Stomach (tissue), 19 donors: ENCODE measurements at places on chromosomes 1 and 21. TPM values are rescaled to one million over a fixed set of nuclear protein-coding genes. Genes with fewer than 3 reads are reported as not detected.

The GCSAML gene
- not detected for total RNA-seq

The DNAJC28 gene
- 0.43 TPM for total RNA-seq

The KRTAP12-2 gene
- not detected for total RNA-seq

The PEX11B gene
- total RNA-seq, result 18.7 TPM

The ORC1 gene
- total RNA-seq, result 19.4 TPM

The RRP1 gene
- total RNA-seq, result 14.0 TPM

The SEC16B gene
- total RNA-seq, result 16.1 TPM

The GJA8 gene
- not detected for total RNA-seq

The PRAMEF1 gene
- not detected for total RNA-seq

The TDRD10 gene
- 0.18 TPM for total RNA-seq

The DNAJB4 gene
- 65.7 TPM for total RNA-seq

- no peak for DNase-seq
Measured at GRCh38 chr1:221022331-221022730, 143.1 kb downstream of the HLX start.

DNA sequence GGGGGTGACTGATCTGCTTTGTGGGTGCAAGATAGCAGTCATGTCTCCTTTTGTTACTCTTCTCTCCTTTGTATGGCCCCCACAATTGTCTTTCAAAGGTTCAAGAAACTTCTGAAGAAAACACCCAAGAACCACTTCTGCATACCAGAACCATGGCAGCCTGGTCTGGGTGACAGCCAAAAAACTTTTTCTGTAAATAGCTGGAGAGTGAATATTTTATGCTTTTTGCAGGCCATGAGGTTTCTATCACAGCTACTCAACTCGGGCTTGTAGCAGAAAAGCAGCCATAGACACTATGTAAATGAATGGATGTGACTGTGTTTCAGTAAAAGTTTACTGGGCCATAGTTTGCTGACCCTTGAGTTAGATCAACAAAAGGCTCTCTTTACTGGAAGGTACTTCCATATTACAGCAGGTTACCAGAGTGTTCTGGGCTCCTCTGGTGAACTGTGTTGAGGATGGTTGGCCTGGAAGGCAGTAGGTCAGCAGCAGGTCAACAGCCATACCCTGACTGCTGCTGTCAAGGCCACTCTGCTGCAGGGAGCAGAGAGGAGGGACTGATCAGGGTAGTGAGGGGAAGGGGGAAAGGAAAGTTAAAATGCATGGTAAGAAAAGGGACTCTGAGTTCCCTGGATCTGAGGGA, 116.4 kb downstream of the GDAP2 start:
- DNase-seq, result no peak

- peak; percentile 39 for DNase-seq
Measured at GRCh38 chr1:106978477-106979322, 77.8 kb upstream of the PRMT6 start.

DNA sequence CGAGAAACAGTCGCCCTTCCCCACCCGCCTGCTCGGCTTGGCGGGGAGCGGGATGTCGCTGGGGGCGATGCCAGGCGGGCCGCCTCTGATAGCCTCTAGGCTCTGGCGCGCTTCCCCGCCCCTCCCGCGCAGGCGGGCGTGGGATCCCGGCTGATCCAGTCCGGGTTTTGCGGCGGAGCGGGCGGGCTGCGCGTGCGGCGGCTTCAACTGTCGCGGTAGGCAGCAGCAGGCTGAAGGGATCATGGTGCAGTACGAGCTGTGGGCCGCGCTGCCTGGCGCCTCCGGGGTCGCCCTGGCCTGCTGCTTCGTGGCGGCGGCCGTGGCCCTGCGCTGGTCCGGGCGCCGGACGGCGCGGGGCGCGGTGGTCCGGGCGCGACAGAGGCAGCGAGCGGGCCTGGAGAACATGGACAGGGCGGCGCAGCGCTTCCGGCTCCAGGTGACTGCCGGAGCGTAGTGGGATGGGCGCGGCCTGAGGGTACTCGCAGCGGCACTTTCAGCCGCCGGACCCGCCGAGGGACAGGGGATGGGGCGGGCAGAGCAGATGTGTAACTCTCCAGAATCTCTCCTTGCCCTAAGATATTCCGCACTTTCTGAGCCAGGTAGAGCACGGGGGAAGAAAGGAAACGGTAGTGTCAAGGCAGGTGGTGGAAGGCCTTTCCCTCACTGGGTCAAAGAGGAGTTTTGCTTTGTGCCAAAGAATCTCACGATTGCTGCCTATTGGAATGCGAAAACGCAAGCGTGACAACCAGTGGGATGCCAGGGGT, at the start of gene FAAH:
TSS of gene FAAH (plus strand) at position 210 of the 764 bp plus-strand sequence. CDS start at position 242, 32 bp downstream.
- DNase-seq, result peak; percentile 91

- DNase-seq, result no peak
Measured at GRCh38 chr1:42981255-42981805, 22.7 kb upstream of the SLC2A1 start.

DNA sequence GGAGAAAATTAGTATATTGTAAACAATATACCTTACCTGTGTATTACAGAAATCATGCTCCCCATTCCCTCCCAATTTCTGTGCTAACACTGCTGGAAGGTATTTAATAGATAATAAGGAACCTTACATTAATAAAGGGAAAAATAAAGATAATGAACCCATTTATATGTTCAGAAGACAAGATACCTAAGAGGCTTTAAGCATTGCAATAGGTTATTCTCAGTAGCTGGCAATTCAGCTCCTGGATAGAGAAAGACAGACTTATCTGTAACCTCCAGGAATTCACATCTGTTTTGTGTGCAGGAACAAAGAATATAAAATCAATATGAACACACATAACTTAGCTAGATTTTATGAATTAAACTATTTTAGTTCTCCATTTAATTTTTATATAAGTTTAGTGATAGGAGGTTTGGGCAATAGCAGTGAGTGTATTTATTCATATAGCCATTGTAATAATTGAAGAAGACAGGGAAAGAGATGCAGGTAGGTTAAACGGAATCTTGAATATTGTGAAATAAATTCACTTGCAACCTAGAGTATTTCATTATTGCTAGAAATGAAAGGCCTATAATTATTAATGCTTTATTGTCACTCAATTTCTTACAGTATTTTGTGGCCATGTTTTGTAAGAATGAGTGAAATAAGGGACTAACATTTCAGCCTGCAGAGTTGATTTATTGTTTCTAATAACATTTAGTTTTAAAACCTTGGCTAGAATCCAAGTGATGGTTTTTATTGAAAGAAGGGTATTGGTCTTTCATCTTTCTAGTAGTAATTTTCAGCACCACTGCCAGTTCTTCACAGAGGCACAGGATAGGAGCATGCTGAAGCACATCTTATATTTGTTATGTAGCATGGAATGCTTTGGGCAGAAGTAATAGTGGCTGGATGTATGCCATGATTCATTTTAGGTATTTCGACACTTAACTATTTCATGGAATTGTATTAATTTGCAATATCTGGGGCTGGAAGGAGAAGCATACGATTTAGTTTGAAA, 1.5 kb downstream of the XPR1 start:
- DNase-seq, result no peak

DNA sequence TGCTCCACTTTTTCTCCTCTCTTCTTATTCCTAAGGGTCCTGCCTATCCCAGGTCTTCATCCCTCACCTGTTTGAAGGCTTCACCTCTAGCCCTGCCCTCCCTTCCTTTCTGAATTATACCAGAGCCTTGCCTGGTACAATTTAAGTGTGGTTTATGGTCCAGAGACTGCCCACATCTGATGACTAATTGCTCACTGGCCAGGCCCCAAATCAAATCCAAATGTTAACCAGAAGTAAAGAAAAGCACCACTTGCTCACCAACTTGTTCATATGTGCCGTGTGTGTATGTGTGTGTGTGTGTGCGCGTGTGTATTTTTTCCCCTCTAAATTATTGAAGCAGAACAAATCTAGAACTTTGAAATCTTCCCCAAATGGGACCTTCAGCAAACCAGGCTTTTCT, 26.4 kb downstream of the MYOM3 start:
- DNase-seq, result no peak

DNA sequence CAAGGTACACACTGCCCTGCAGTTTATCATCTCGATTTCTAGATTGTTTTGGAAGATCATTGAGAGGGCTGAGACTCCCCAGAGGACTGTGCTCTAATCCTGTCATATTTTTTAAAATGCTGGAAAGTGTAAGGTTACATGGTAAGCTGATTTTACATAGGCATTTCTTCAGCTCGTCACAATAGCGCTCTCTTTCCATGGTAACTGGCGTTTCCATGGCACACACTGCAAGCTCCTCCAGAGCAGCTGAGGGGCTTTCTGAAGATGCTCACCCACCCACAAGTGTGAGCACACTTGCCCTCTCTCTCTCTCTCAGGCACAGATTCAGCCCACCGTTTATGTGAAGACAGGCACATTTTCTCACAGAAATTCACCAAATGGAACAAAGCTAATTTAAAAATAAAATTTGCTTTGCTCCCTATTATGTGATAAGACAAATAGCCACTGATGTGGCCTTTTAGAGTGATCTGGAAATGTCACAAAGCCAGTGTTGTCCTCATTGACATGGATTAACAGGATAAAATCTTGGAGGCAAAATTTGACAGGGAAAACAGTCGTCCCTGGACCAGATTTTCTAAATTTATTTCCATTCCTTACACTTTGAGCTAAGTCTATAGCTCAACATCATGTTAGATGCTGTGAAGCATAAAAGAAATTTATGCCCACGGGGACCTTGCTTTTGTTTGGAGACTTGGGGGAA, 421.5 kb downstream of the RWDD3 start:
- no peak for DNase-seq

DNA sequence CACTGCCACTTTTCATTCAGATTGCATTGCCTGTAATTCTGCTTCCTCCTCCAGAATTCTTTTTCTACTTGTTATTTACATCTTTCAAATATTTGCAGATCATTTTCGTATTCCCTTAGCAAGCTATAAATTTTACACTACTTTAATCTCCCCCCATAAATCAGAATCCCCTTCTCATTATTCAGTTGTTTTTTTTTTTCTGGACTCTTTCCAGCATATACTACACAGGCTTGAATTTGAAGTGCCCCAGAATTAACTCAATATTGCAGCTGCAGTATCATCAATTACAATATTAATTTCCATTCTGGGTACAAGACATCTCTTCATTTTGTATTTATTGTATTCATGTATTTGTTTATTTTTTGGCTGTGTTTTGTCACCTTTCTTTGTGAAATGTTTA, 1494.3 kb downstream of the AMY1C start:
- DNase-seq, result no peak

GRCh38 chr1:117608115-117608615, 2.3 kb downstream of the TENT5C start:
- DNase-seq, result no peak

DNA sequence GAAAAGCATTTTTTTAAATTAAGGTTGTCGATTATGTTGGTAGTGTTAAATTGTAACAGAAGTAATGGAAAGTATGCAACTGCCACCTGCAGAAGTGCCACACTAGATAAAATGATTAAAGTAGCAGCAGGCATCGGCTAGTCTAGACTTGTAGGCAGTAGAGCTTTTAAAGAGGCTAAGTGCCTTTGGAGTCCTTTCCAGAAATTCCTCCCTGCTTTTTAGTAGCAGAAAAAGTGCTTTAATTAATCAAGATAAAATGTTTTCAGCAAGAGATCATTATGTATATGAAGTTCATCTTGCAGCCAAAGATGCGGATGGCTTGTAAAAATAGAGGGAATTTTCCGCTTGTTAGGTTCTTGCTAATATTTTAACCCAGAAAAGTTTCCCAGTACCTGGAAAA, 87.1 kb upstream of the LRRC8D start:
- no peak for DNase-seq

DNA sequence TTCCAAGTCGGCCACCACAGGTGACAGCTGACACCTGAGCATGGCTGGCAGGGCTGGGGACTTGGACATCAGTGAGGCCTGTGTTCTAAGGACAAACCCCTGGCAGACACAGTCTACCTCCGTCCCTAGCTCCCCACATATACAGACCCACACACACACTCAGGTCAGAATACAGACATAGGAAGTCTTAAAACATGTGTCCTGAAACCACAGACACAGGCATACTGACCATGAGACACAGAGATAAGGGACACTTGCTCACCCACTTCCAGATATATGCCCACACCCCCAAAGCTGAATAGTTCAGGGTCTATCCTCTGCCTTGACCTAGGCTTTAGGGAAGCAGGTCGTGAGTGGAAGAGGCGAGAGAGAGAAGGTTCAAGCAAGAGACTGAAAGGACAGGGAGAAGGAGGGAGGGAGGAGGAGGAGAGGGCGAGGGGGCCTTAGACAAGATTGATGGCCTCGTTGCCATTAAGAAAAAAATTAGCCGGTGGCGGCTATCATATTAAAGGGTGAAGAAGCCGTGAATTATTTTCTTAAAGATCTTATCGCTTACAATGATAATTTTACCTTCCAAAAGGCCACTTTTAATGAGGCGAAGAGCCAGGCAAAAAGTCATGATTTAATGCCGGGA, 49.9 kb downstream of the TMEM53 start:
- DNase-seq, result no peak

DNA sequence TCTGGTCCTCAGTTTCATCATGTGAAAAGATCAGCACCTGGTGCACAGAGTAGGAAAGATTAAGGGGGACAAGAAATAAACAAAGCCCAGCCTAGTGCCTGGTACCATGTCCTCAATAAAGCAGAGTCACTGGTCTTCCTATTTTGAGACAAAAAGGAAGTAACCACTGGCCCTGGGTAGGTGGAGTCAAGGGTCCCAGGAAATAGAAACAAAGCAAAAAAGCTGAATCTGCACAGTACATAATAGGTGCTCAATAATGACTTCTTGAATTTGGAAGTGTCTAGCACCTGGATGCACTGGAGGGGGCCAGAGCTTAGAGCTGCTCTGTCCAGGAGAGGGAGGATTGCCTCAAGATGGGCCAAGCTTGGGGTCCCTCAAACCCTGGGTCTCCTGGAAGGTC, 1.9 kb upstream of the EPHB2 start:
- DNase-seq, result no peak

DNA sequence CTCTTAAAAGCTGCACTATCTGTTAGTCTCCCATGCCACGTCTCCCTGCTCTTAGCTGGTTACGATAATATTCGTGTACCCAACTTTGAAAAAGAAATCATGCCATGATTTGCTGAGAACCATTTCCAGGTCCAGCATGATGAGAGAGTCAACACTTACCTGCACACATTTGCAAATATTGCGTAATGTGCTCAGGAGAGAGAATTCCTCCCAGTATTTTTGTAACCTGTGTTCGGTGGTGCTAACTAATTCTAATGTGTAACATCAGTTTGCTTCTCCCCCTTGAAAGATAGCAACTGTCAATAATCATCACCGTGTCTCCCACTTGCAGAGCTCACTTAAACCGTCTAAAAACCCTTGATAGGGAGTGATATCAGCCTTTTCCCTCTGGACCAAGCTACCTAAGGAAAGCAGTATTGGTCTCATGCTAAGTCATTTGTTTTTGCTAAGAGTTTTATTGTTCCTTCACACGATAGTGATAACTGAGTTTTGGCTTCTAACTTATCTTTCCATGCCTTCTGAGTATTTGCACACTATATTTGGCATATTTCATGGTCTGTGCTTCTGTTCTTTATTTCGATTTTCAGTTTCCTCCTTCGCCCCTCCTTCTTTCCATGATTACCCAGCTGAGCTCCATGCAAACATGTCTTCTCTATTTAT, 61.1 kb upstream of the IRF2BP2 start:
- DNase-seq, result peak; percentile 73

DNA sequence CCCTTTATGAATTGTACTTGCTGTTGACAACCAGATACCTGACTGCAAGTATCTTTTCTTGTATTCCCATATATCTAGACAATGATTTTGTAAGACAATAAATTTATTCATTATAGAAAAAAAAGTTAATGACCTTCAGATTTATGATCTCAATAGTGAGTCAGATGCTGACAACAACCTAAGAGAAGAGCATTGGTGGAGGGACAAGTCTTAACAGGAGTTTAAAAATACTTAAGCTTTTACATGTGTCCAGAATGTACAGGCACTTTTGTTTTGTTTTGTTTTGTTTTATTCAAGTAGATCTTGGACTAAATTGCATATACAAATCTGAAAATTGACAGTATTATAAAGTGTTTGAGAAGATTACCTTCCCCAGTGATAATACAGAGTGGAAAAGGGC, 1544.6 kb upstream of the B3GALT2 start:
- DNase-seq, result no peak
